Sciatic nerve (tissue), 2 donors: ENCODE measurements at places on chromosomes 7 and 10. TPM values are rescaled to one million over a fixed set of nuclear protein-coding genes. Genes with fewer than 3 reads are reported as not detected.

- DNase-seq: no peak
These were observed 123.2 kb upstream of the KLF6 start for GRCh38 chr10:3908183-3908582.

DNA sequence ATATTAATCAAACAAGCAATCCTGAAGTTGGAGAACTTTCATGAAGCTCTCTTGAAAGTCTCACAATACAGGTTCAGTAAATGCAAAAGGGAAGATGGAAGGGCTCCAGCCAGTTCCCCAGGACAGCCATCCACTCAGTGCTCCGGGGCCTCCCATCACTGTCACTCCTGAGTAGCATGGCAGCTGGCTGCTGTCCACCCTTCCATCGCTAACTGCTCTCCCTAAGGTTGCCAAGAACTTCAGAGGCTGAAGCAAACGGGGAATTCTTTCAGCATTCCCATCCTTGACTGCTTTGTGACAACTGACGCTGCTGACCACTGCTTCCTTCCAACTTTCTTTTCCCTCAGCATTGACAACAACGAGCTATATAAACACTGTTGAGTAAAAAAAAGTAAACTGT is 69.1 kb downstream of the VPS41 start:
- no peak for DNase-seq

TMEM176B gene
- 78.8 TPM for total RNA-seq

EBLN1 gene
- total RNA-seq: not detected

VAX1 gene
- total RNA-seq: not detected
